CD4-positive, alpha-beta T cell treated with Interleukin-15 for 1 hour (primary cell): ENCODE measurements at places on chromosomes 11 and 22.
A peak's percentile ranks its signal among the peaks of the same experiment; 100 is the strongest.

GRCh38 chr11:14350215-14350614, 8.8 kb downstream of the RRAS2 start:
- no peak for DNase-seq

- no peak for DNase-seq
These were observed 15.1 kb downstream of the CHID1 start for GRCh38 chr11:895331-896110.

DNA sequence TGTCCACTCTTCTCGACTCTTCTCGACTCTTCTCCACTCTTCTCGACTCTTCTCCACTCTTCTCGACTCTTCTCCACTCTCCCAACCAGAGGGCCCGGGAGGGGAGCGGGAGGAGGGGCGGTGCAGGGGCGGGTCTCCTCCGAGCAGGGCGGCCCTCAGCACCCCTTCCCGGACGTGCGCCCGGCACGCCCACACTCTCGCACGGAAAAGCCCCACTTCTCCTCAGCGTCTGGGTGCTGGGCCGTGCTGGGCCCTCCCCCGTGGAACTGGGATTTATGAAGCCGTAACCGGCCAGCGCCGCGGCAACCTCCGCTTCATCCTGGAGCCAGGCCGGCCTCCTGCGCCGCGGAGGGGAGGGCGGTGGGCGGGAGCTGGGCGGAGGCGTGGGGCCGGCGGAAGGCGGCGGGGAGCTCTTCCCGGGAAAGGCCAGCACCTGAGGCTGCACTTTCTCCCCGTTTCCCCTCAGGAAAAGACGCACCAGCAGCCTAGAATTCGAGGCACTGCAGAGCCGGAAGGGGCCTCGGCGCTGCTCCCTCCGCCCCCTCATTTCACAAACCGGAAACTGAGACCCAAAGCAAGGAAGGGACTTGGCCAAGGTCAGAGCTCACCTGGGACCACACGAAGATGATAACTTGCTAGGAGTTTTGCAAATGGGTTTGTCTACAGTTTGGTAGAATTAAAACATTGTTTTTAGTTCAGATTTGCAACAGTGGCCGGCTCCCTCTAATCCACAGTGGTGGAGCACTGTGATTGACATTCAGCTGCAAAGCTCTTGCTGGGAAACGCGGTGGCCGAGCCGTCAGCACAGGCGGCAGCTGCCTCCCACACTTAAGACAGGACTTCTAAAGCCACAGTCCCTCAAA, 31.6 kb upstream of the JAM3 start:
- peak; percentile 68 for DNase-seq

DNA sequence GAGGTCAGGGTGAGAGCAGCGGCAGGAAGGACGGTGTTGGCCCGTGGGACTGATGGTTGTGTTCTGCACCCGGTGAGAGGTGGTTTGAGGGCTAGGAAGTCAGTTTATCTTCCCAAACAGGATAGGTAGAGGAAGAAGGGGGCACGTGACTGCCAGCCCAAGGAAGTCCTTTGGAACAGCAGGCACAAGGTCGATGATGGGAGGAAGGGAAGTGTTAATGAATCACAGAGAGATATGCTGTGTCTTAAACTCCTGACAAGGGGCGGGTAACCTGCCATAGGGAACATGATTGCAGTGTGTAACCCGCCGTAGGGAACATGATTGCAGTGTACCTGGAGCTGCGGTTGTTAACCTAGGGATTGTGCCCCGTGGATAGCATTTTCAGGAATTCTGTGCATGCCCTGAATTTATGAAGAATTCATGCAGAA, 49.0 kb downstream of the PRR5L start:
- DNase-seq, result no peak

GRCh38 chr11:125483592-125483991, 12.5 kb downstream of the FEZ1 start:
- DNase-seq, result no peak

DNA sequence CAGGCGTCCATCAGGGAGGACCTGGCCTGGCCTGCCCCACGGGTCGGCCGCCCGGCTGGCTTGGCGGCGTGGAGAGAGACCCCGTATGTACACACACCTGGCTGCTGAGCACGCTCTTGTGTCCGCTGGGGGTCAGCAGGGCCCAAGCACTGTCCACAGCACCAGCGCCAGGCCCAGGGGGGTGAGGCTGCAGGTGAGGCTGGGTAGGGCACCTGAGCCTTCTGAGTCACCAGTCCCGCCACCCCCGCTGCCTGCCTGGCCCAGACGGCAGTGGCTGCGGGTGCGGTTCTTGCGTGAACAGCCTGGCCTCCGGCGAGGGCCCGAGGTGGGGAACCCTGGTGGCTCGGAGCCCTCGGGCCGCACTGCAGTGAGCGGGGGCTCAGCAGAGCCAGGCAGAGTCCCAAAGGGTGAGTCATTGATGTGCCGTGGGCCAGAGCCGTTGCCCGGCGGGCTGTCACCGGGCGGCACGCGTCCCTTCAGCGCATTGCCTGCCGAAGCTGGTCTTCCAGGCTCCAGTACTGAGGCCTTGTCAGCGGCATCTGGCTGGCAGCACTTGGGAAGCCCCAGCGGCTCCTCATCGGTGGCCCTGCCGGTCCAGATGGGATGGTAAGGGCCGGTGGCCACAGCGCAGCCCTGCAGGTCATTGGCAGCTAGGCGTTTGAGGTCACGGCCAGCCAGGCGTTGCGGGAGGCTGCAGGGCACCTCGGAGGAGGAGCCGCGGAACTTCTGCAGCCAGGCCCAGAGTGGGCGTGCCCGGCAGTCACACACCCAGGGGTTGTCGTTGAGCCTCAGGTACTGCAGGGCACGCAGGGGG, 26.3 kb downstream of the RTN4R start:
- no peak for DNase-seq

DNA sequence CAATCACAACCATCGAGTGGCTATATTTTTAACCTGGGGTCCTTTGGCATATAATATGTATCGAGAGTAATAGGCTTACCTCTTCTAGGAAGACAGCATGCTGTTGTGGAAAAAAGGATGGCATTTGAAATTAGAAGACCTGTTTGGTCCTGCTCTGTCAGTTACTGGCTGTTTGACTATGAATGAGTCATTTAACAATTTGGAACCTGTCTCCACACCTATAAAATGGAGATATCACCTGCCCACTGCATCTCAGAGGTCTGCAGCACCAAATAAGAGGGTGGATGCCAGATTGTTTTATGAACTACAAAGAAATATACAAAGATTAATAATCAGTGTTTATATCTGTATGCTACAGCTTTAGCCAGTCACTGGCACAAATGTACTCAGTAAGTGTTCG, 60.8 kb downstream of the SLC25A17 start:
- DNase-seq, result no peak

GRCh38 chr11:110337570-110338193, 41.3 kb upstream of the RDX start:
- DNase-seq, result no peak

DNA sequence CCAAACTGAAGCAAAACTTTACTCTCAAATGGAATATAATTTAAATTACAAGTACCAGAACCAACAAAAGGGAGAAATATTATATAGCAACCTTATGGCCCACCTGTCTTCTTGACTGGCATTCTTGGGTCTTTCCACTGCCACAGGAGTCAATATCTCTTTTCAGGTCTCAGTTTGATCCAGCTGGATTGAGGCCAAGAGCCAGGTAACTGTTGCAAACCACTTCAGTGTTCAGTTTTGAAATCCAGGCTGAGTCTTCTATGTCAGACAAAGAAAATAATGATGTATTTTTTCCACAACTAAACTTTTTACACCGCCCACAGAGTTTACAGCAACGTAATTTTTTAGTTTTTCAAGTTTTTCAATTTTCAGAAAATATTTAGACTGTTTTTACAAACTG, 648 bp downstream of the DLG2 start:
- DNase-seq, result no peak

DNA sequence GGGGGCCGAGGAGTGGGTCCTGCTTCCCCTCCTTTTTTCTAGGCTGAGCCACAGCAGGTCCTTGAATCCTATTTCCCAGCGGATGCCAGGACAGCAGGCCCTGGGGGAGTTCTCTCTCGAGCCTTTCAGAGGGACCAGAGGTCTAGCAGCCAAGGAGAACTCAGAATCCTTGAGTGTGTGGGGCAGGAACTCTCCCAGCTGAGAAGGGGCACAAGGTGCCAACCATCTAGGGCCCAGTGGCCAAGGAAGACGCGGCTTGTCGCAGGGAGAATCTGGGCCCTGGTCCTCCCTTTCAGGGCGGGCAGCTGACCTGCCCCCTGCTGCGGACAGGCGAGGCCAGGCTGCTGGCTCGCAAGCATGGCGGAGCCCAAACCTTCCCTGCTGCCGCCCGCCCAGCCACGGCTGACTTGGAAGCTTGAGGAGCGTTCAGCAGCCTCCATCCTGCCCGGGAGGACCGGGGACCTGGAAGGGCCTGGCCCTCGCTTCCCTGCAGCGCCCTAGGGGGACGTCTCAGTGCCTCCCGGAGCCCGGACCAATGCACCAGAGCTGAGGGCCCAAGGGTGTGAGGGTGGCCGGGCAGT, 972 bp upstream of the TSSC4 start:
- no peak for DNase-seq
